ENCODE measurements at places on chromosomes 5 and 9.

GRCh38 chr9:97418880-97419279 lies 7.0 kb downstream of the TDRD7 start:
- H3K27ac ChIP-seq = no peak overlapping the region
- H3K4me3 ChIP-seq = no peak overlapping the region
- no peaks in the 10 kb centered on the region for H3K36me3 ChIP-seq
- DNase-seq = no peak

DNA sequence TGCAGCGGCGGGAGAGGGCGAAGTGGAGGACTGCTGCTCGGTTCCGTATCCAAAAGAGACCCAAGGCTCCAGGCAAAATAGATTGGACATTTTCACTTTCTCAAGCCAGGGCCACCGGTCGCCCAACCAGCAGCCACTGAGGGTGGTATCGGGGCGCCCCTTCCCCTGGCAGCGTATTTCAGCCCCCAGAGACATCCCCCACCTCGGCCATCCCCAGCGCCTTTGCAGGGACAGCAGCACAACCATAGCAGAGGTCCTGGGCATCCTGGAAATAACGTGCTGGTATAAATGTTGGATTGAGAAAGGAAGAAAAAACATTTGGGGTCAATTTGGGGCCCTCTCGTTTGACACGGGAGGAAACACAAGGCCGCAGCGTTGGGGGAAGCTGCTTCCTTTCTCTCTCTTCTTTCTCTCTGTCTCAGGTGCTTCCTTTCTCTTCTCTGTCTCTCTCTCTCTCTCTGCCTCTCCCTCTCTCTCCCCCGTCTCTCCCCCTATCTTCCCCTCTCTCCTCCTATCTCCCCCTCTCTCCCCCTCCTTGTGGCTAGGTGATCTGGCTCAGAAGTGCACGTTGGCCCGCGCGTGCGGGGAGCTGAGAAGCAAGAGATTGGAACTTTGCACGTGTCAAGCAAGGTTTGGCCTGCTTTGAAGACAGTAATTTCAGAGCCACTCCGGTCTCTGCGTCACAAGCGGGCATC lies 624 bp upstream of the RETREG1 start:
- H3K4me3 ChIP-seq = peak overlapping the region; percentile 74
- H3K36me3 ChIP-seq = no peaks in the 10 kb centered on the region
- no peak for DNase-seq
- no peaks in the 10 kb centered on the region for H3K27me3 ChIP-seq

DNA sequence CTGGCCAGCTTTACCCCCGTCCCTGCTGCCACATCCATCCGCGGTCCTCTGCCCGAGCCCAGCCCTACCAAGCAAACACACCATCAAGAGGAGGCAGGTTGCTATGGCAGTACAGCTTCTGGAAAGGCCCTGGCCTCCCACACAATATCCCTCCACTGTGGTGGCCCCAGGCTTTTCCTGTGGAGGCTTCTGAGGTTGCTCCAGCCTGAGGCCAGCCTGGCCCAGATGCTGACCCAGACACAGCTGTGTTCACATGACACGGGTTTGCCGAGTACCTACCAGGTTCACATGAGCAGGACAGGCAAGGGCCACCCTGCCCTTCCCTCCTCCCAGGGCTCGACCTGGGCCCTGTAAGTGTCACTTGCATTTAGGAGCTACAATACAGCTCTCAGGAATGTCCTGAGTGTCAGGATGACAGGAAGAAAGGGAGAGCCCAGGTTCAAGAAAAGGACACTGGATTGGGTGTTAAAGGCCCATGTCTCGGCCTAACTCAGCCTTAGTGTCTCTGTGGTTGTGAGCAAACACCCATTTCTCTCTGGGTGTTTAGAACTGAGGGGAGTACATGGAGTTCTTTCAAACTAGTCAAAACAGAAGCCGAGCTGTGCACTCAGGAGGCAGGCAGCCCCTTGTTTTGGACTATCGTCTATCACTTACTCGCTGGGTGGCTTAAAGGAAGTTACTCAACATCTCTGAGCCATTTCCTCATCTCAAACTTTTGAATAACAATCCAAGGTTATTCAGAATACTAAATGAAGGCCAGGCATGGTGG lies 40.2 kb downstream of the NAIF1 start:
- no peaks in the 10 kb centered on the region for H3K4me1 ChIP-seq
- H3K27me3 ChIP-seq = no peaks in the 10 kb centered on the region
- H3K4me3 ChIP-seq = no peak overlapping the region

DNA sequence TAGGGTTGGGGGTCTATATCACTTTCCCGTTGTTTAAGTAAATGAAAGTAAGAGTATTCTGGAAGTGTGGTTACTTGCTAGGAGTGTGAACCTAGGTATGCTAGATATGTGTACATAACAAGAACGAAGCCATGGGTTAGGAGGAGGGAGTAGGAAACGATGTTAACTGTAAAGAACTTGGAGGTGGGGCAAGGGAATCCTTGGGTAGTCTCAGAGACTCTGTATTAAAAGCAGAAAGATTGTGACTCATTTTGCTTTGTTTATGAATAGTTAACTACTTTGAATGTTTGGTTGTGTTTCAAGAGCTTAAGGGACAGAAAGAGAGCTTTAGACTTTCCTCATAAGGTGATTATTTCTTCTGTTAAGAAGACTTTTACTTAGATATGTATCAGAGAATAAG lies 59.9 kb downstream of the TMEM252 start:
- peaks cover 19% of the 10 kb centered on the region for H3K36me3 ChIP-seq
- H3K4me1 ChIP-seq = no peaks in the 10 kb centered on the region
- H3K27ac ChIP-seq = no peak overlapping the region
- H3K4me3 ChIP-seq = no peak overlapping the region
- DNase-seq = no peak

DNA sequence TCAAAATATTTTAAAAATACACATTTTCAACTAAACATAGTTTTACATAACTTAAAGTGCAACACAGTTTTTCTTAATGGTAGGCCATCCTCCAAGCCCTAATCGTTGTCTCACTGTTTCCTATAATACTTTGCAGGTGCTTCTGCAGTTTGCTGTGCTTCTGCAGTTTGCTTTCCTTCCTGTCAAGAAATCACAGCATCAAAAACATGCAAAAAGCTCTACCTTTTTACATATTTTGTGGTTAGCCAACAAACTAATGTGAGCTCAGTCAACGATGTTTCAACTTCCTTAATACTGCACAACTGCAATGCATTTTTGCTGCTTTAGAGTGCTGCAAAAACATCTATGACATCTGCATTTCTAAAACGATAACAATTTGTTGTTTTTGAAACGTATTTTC lies 25.2 kb downstream of the EMB start:
- H3K27me3 ChIP-seq = no peaks in the 10 kb centered on the region
- no peaks in the 10 kb centered on the region for H3K36me3 ChIP-seq
- H3K4me3 ChIP-seq = no peak overlapping the region
- no peak overlapping the region for H3K27ac ChIP-seq

All from ascending aorta (tissue), 2 donors.